ENCODE measurements at places on chromosomes 12 and 14.

DNA sequence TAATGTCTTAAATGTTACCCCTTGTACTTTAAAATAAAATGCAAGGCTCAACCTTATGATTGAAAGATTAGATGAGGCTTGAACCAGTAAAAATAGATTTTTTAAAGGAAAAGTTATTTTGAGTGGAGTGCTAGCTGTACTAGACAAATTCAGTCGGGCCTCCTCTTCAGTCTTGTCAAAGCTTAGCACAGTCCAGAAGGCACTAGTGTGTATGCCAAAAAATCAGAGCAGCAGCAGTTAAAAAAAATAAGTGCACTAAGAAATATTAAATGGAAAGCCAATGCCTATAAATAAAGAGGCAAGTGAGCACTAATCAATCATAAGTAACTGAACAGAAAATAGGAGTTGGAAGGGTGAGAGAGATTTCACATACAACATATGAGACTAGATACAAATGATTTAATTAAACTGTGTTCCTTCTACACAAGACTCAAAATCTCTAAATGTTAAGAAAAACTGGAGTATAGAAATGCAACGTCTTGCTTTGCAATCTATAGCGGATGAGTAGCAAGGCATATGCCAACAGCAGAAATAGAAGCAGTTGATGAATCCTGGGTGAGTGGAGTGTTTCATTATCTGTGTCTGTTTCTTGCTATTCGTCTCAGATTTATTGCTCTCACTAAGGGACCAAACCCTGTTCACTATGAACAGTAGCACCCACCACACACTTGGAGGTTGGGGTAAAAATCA is 172.1 kb downstream of the ETNK1 start:
- no peak for DNase-seq

DNA sequence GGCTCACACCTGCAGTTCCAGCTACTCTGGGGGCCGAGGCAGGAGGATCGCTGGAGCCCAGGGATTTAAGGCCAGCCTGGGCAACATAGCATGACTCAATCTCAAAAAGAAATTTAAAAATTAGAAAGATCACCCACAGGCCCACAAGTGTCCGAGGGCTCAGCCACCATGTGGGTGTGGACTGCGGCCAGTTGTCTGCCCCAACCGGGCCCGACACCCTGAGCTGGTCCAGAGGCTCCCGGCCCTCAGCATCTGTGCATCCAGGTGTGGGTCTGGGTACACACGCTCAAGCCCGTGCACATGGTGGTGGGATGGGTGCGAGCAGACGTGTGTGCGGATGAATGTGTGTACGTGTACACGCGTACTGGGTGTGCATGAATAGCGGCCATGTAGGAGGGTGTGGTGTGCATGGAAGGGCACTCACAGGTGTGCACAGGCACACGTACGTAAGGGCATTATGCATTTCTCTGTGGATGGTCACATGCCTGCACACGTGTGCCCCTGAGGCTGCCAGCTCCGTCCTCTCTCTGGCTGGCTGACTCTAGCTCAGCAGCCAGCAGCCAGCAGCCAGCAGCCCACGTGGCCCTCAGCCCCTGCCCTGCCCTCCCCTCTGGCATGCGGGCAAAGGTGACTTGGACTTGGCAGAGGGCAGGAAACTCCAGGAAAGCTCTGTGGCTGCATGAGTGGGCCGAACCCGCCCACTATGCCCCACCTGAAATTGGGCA is 23.3 kb upstream of the NUDT14 start:
- no peak for DNase-seq

GRCh38 chr12:6172862-6173261 is 27.3 kb upstream of the CD9 start:
- DNase-seq = no peak

GRCh38 chr14:98345161-98345560 is 926.8 kb downstream of the BCL11B start:
- no peak for DNase-seq

GRCh38 chr12:41334390-41334789 is 146.3 kb downstream of the PDZRN4 start:
- DNase-seq = no peak

- peak; percentile 33 for DNase-seq
Measured at GRCh38 chr14:65222440-65222858, 120.1 kb upstream of the MAX start.

DNA sequence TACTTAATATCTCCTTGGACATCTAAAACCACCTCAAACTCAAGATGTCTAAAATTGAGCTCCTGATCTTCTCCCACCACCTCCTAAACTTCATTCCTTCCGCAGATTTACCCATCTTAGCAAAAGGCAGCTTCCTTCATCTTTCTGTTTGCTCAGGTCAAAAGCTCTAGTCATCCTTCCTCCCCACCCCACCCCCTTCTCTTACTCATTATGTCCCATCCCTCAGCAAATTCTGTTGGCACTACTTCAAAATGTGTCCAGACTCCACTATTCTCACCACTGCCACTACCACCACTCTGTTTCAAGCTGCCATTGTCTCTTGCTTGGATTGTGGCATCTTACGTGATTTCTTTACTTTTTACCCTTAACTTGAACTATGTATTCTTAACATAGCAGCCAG is 59.2 kb upstream of the ZDHHC17 start:
- no peak for DNase-seq

DNA sequence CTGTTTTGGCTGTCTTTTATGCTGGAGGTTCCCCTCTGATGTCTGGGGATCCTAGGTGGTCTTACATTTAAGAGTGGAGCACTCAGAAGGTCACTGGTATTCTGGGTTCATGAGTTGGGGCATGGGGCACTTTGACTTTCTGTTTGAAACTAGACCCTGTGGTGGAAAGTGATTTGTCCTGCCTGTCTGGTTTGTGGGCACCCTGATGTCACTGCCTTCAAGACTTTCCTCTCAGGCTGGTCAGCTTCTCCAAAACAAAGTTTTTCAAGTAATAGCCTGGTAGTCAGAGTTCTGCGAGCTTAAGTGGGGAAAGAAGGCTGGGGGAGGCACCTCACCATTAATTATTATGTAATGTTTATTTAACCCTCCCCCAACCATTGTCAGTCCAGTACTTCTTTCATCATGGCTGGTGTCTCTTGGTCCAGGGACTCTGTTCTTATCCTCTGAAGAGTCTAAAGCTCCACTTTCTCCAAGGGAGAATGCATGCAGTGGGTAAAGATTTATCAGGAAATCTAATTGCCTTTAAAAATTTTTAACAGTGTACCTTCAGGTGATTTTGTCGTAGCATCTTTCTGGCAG is 35.3 kb downstream of the ZC3H14 start:
- DNase-seq = no peak

DNA sequence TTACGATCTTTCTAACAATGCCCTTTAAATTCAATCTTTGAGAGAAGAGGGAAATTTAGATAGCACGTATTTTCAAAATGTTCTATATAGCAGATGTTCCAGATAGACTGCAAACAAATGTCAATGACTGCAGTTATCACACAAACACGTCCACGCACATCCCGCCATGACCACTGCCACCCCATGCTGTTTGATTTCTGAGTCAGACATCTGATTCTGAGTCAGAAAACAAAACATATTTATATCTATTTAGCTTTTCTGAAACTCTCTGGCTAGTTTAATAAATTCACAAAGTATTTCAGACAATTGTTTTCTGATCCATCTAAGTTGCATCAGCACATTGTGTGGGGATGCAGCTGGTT is 105.9 kb upstream of the BCAT1 start:
- no peak for DNase-seq

DNA sequence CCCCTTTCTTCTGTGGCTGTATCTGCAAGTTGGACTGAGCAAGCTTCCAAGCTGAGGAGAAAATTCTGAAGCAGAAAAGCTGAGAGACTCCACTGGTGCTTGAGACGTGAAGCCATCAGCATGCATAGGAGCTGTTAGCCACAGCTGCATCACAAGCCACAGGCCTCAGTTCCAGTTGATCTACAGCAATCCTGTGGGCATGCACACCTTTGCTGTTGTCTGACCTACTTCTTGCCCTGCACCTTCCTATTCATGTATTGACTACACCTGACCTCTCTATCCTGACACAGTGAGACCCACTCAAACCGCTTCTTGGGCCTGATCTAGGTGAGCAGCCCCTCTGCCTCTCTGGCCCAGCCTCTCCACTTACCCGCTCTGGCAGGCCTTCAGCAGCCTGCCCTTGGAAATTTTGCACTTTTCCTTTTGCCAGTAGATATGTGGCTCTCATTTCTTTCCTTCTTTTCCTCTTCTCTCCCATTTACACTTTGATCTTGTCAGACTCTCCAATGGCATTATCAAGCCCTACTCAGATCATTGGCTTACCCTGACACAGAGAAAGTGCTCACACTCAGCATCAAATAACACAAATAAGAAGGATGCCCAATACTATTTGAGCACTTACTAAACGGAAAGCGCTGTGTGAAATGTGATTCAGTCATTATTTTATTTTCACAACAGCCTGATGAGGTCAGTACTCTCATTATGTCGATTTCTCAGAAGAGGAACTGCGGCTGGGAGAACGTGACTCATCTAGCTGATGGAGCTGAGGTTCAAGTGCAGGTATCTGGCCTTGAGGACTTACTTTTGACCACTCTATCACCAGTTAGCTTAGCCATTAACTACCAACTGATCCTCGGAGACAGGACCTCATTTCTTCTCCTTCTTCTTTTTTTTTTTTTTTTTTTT is 21.9 kb upstream of the PTGR2 start:
- no peak for DNase-seq

- DNase-seq = no peak
Measured at GRCh38 chr14:34350903-34351302, 111.1 kb downstream of the SPTSSA start.

GRCh38 chr14:100988956-100989355 is 85.4 kb upstream of the RTL1 start:
- no peak for DNase-seq

GRCh38 chr14:47715330-47715729 is 39.9 kb upstream of the MDGA2 start:
- no peak for DNase-seq

DNA sequence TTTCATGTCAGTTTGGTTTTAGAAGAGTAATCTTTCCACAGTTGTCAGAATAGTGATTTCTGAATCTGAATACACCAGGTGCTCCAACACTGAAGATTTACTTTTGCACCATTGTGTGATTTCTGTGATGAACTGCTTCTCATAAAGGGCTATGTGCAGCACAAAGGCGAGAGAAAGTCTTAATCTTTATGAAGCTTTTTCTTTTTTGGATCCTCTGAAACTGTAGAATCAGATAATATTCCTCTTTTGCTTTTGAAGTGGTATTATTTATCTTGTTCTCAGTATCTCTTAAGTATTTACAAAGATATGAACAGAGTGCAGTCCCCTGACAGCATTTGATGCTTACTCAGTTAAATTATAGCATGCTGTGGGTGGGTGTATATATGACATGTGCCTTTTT is 207.8 kb downstream of the NAV3 start:
- DNase-seq = no peak

- DNase-seq = no peak
Measured at GRCh38 chr12:108349278-108349688, 10.2 kb upstream of the CMKLR1 start.

- no peak for DNase-seq
Measured at GRCh38 chr12:53618275-53618674, 7.9 kb downstream of the ATF7 start.

GRCh38 chr12:5798242-5799015 is 146.6 kb downstream of the ANO2 start:
- DNase-seq = no peak

DNA sequence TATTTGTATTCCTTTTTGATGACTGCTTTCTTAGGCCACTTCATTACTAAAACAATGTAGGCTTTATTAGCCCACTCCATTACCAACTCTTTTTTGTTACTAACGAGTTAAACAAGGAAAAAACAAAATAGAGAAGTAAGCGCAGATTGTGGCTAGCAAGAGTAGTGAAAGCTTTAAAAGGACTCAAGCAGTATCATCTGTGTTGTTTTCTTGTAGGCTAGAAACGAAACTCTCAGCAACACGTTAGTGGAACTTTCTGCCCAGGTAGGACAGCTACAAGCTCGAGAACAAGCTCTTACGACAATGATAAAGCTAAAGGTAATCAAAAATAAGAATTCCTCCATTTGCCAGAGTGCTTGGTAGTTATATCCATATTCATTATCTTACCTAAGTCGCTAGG is 11.1 kb downstream of the CCDC62 start:
- DNase-seq = no peak

DNA sequence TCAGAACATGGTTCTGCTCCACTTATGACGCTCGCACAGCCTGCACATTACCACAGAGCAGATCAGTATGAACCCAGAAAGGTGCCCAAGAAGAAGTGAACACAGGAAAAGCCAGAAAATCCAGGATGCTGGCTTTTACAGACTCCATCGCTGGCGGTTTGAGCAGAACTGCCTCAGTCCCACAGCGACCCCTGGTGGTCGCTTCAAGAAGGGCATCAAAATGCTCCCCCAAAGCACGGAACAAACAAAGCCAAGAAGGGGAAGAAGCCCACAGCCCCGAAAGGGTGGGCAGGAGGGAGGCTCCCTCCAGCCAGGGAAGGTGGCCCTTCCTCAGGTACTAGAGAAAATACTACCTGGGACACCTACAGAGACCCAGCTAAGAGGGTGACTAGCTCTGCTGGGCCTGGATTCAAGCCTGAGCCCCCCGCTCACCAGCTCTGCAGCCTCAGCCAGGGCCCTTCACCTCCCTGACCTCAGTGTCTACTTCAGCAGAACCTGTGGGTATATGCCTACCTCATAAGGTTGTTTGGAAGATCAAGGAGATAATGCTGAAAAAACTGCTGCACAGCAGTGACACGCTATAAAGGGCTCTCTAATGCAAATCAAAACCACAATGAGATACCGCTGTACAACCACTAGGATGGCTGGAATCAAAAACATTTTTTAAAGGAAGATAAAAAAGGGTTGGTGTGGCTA is 98.1 kb downstream of the NCOR2 start:
- no peak for DNase-seq

DNA sequence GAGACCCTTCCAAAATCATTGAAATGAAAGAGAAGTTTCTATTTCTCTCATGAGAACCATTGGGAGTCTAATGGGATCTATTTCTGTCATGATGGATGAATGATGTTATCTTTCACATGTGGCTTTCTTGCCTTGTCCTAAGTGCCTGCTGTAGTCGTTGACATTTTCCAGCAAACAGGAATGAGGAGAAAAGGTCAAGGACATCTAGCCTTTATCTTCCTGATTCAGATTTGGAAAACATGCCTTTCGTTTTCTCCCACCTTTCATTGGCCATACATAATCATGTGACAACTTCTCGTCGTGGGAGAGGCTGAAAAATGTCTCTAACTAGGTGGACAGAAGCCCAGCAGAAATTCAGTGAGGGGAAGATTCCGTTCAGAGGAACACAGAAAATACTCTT is 94.5 kb downstream of the PCNX1 start:
- DNase-seq = no peak

GRCh38 chr12:53268630-53269562 is 797 bp downstream of the ESPL1 start:
- DNase-seq = no peak

GRCh38 chr14:51208982-51209381 is 31.1 kb upstream of the TMX1 start:
- no peak for DNase-seq

DNA sequence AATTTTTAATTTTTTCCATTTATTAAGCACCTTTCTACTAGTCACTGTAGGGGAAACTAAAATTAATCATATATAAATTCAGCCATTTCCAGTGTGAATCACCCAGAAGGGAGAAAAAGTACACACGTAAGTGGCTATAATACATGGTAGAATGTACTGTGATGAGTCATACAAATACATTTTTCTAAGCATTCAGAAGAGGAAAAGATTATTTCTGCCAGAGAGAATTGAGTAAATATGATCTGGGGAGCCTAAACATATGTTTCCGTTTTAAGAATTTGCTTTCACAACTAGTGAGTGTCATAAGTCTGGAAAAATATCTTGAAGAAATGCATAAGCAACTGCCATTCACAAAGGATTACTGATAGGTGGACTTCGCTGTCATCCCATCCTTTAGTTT is 102.8 kb downstream of the TGFB3 start:
- no peak for DNase-seq
